ENCODE measurements at places on chromosomes 11 and 22. TPM values are rescaled to one million over a fixed set of nuclear protein-coding genes. Genes with fewer than 3 reads are reported as not detected.

- no peak for DNase-seq
These were observed 76.8 kb upstream of the VPREB1 start for GRCh38 chr22:22167791-22168189.

DNA sequence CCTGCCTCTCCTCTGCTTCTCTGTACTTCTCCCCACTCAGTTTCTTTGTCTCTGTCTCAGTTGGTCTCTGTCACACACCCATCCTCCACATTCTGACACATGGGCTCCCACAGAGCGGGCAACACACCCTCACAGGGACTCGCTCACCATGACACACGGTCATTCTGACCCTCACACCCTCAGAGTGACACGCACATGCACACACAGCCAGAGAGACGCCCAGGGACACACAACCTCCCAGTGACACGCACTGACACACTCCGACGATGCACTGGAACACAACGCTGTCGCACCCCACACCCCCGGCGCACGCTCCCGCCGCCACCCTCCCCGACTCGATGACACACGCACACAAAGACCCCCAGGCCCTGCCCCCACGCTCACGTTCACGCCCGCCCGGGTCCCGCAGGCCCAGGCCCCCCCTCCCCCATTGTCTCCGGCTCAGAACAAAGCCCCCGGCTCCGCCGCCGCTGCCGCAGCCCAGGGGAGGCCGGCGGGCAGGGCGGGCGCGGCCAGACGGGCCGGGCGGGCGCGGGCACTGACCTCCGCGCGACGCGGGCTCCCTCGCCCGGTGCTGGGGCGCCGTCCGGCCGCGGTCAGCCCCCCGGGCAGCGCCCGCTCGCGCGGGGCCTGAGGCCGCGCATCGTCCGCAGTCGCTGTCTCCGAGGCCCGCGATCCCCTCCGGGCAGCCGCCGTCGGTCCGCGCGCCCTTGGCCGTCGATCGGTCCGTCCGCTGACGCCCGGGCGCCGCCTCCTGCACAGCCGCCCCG, 404 bp downstream of the DCHS1 start:
- peak; percentile 68 for DNase-seq

GRCh38 chr22:50061824-50062355, 3.8 kb upstream of the TTLL8 start:
- no peak for DNase-seq

GRCh38 chr22:33110562-33111163, 52.5 kb upstream of the SYN3 start:
- no peak for DNase-seq

- no peak for DNase-seq
These were observed 26.6 kb downstream of the RASSF10 start for GRCh38 chr11:13035711-13036110.

DNA sequence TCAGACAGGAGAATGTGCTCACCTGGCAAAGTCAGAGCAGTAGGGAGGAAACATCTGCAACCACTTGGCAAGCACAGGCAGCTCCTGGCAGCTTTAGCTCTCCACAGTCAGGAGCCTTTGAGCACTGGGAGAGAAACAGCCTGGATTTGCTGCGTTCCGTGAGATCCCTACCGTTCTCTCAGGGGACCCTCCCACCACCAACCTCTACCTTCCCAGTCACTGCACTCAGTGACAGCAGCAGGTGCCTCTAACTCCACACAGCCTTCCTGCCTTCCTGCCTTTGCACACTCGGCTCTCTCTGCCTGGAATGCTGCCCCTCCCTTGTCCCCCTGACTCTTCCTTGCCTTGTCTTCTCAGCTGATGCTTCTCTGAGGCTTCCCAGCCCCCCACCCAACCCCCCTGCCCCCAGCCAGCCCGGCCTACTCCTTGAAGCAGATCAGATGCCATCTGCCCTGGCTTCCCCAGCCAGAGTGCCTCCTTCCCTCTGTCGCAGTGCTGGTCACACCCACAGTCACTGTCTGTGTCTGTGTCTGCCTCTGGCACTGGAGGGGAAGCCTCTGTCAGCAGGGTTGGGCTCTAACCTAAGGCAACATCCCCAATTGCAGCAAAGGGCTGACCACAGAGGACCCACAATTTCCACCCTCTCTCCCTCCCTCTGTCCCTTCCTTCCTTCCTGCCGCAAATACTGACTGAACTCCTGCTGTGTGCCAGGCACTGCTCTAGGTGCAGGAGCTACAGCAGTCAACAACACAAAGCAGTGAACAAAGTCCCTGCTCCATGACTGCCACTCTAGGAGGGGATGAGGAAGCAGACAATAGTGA, 14.9 kb upstream of the TSKU start:
- DNase-seq, result peak; percentile 80

- no peak for DNase-seq
These were observed 57.0 kb downstream of the ETS1 start for GRCh38 chr11:128530118-128531074.

- no peak for DNase-seq
These were observed 60.3 kb downstream of the CWF19L2 start for GRCh38 chr11:107397357-107397756.

- DNase-seq, result peak; percentile 53
These were observed 750.1 kb downstream of the BRD1 start for GRCh38 chr22:49077586-49077985.

GRCh38 chr11:12724301-12725054, 50.3 kb downstream of the TEAD1 start:
- DNase-seq, result no peak

DNA sequence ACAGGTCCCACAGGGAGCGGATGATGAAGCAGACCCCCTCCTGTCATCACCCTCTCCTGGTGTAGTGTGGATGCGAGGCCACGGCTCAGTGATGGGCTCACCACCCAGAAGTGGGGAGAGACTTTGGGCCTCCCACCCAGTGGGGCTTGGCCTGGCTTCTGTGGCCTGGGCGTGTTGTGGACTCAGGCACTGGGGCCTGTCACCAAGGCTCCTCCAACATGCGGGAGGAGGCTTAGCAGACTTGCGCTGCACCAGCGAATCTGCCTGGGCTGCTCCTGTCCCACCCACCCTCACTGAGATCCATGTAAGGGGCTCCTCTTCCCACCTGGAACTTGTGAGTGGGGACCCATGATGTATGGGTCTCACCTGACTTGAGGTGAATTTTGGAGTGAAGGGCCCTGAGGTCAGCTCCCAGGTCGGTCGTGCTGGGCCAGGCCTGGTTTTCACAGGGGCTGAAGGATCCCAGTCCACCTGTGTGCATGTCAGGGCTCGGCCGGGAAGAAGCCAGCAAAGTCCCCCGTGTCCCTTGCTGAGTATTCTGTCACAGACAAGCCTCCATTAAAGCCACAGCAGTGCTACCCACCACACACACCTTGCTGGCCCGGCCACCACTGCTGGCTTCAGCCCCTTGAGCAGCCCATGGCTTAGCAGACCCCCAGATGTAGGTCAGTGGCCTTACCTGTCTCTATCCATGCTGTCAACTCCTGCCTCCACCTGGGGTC, 4.2 kb downstream of the THAP7 start:
- DNase-seq, result peak; percentile 63

DNA sequence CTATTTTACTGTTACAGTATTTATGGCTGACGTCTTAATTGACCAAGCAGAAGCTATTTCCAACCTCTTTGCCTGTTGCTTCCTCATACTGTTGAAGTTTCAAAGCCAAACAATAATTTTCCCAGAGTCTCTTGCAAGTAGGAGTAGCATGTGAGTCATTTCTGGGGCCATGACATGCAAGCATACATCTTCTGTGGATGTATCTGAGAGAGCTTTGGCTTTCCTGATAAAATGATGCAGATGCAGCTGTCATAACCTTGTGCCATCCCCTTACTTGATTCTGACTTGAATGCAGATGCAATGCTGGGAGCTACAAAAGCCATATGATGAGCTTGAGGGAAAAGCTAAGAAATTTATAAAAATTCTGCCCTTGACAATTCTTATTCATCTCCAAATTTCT, 243.1 kb upstream of the TENM4 start:
- DNase-seq, result no peak

DNA sequence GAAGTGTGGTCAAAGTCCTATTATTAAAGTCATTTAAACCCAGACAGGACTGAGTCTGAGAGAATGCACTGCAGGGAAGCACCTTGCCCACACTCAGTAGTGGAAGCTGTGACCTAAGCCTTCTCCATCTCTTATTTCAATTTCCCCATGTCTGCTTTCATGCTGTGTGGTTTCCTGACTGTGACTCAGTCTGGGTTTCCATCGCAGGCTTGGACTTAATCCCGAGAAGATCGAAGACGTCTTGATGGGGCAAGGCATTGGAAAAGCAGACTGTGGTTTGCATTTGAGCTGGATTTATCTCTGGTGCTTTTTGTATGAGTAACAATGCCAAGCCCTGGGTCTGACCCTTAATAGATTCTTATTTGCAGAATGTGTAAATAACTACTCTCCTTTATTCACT, 238.9 kb downstream of the NTM start:
- DNase-seq, result no peak

The LRRC55 gene
- total RNA-seq, result not detected

The OR10G4 gene
- total RNA-seq, result not detected

The ABCC8 gene
- 4.7 TPM for total RNA-seq

The APOL5 gene
- total RNA-seq, result not detected

The ADM2 gene
- 2.6 TPM for total RNA-seq

The GLB1L3 gene
- 0.43 TPM for total RNA-seq

The ZP1 gene
- not detected for total RNA-seq

All from upper lobe of right lung (tissue), 1 donor.